ENCODE measurements at places on chromosomes 2 and 18.

DNA sequence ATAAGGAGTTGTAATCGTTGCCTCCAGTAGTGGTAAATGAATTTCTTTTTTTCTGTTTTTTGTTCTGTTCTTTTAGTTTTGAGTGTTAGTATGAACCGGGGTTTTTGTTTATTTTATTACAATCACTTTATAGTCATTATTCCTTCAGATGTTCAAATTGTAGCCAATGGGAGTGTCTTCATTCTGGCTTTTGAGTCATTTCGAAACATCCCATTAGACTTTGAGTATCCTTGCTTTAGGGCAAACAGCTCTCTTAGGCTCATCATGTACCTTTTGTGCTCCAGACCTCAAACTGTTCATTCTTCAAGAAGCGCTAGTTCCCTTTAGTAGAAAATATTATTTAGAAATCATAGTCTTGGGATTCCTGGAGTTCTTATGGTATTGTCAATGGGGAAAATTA, 54.2 kb upstream of the PAX3 start:
- DNase-seq: no peak

DNA sequence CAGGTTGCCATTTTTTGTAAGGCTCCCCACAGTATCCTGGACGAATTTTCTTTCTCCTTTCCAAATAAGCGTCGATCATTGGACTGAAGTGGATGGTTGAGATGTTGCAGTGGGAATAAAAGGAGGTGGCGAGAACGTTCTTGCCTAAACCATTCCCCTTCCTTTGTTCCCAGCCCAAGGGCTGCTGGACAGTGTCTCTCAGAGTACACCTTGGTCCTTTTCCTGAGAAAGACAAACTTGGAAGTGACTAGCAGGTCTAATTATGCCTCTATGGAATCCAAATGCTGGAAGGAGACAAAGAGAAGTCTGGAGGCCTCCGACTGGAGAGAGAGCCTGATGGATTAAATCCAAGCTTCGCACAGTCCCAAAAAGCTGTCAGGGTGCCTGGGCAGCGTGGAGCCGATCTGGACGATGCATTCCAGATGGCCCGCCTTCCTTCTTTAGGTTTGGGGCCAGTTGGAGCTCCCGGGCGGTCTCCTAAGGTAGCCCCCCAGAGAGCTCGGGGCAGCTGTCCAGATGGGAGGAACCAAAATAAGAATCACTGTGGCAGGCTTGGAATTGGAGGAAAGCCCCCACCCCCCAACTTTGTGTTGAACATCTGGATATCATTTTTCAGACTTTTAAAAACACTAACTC, 186.8 kb downstream of the TMEM247 start:
- no peak for DNase-seq

DNA sequence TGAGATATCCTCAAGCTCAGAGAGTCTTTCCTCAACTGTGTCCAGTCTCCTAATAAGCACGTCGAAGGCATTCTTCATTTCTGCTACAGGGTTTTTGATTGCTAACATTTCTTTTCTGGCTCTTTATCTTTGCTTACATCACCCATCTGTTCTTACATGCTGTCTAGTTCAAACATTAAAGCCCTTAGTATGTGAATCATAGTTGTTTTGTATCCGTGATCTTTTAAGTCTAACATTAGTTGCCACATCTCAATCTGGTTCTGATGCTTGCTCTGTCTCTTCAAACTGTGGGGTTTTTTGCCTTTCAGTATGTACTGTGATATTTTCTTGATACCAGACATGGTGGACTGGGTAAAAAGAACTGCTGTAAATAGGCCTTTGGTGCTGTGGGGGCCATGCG, 235.2 kb downstream of the SH3RF3 start:
- no peak for DNase-seq

DNA sequence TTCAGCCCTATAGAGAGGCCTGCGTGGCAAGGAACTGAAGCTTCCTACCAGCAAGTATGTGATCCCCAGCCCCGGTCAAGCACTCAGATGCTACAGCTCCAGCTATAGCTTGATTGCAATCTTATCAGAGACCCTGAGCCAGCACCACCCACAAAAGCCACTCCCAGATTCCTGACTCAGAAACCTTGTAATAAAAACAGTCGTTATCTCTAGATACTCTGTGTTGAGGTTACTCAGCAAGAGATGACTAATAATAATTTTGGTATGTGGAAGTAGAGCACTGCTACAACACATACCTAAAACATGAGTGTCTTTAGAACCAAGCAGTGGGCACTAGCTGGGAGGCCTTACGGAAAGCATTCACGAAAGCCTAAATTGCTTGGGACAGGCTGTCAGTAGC, 216.9 kb downstream of the UXS1 start:
- DNase-seq: peak; percentile 4

- no peak for DNase-seq
Observed at GRCh38 chr18:59358414-59358711, 702 bp downstream of the LMAN1 start.

GRCh38 chr2:217707131-217707611, 295.6 kb downstream of the TNS1 start:
- DNase-seq: no peak

- DNase-seq: no peak
Observed at GRCh38 chr2:156818221-156818620, 382.0 kb downstream of the GPD2 start.

- no peak for DNase-seq
Observed at GRCh38 chr2:237218756-237219155, 133.1 kb downstream of the COPS8 start.
